Mesenteric fat pad (tissue), 1 donor: ENCODE measurements at places on chromosomes 16 and 17. TPM values are rescaled to one million over a fixed set of nuclear protein-coding genes. Genes with fewer than 3 reads are reported as not detected.

GRCh38 chr17:60161598-60162330, 12.0 kb downstream of the CA4 start:
- DNase-seq = no peak

DNA sequence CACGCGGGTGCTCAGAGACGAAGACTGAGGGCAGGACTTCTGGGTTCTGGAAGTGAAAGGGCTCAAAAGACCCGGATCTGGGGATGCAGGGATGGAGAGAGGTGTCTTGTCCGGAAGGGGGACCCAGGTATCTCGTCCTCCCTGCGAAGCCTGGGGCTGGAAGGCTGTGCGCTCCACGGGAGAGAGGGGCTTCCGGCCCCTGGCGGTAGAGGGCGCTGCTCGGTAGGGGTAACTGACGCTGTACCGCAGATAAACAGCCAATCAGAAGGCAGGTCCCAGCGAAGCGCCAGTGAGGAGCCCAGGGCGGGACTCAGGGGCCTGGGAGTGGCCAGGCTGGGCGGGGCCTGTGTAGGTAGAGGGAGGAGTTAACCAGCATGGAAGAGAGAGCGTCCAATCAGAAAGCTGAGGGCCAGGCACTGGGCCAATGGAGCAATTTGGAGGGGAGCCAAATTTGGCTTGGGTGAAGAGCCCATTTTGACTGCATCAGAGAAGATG, 804 bp downstream of the TGFB1I1 start:
- DNase-seq = no peak

GRCh38 chr17:75773808-75774470, 8.9 kb upstream of the GALK1 start:
- peak; percentile 86 for DNase-seq

- no peak for DNase-seq
Measured at GRCh38 chr16:30096862-30097563, 1.0 kb upstream of the YPEL3 start.

DNA sequence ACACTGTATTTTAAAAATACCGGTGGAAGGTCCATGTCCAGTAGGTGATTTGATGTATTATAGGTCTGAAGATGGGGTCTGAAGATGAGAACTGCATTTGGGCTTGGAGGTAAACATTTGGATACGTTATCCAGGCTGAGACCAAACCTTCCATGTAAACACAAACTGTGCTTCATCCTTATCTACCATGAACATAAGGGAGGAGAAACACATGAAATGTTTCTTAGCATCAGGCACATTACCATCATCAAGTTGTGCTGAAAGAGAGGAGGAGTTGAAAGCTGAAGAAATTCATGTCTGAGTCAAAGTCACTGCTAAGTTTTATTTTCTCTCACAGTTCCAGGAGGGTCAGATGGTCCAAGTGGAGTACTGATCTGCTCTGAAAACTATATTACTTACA, 11.4 kb downstream of the SF3B3 start:
- DNase-seq = no peak

- peak; percentile 89 for DNase-seq
Measured at GRCh38 chr17:67605256-67605912, 112.4 kb upstream of the NOL11 start.

- DNase-seq = no peak
Measured at GRCh38 chr16:72021043-72021442, 12.5 kb downstream of the DHODH start.

- no peak for DNase-seq
Measured at GRCh38 chr16:78094166-78094565, 5.3 kb upstream of the WWOX start.

DNA sequence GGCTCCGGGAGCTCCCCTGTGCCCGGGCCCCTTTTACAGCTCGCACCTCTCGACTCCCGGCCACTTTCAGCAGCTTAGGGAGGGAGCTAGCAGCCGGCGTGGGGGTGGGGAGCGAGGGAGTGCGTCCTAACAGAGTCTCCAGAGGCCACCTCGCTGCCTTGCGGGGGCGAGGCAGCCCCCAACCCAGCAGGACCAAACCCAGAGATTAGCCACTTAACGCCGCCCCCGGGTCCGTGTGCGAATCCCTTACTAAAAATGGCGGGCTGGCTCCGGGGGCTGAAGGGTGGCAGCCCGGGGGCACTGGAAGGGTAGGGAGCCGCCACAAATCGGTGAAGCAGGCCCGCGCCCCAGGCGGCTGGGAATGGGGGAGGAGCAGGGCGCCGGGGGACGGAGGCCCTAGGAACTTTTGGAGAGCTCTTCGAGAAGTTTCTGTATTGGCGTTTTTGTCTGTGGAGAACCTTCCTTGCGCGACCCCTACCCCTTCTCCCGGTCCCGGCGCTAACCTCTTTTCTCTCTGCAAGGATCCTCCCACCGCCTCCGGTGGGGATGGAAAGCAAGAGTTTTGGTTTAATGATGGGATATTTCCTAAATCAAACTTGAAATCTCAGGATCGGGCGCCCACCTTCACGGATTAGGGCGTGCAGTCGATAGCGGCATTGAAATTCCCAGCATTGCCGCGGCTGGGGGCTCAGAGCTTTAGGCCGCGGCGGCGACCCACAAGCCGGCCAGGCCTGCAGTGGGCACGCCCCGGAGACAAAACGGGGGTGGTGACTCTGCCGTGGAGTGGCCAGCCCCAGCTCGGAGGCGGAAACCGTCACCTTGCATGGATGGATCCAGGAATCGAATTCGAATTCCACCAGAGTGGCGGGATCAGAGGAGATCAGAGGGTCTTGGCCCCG, 793 bp upstream of the IRX3 start:
- DNase-seq = no peak

DNA sequence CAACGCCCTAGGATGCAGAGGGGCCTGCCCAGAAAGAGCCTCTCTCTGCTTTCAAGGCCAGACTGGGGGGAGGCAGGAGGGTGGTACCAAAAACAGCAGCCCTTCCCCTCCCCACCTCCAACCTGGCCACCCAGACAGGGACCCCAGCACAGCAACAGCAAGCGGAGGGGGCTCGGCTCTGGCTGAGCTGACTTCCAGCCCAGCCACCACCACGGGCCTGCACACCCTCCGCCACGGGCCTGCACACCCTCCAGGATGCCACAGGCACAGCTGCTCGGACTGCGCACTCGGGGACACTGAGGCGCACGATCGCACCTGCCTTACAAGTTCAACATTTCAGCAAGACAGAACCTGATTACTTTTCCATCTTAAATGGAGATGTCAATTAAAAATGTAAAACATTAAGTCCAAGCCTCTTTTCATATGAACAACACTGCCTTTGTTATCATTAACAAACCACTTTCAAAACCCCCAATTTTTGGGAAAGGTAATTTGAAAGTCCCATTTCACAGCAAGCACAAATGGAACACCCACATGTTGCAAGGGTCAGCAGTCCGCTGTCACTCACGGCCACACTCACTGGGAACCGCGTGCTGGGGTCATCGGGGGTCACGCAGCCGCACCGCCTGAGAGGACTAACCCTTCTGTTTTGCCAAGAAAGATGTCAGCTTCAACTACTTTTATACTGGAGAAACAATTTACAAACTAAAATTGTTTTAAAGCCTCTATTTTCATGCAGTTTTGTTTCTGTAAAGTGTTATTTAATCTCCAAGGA, 76.4 kb downstream of the ANKRD11 start:
- DNase-seq = no peak

The CCL1 gene
- not detected for total RNA-seq
